ENCODE measurements at places on chromosomes 16 and 17.

GRCh38 chr16:19689342-19689741 lies 28.7 kb downstream of the KNOP1 start:
- no peak for DNase-seq

DNA sequence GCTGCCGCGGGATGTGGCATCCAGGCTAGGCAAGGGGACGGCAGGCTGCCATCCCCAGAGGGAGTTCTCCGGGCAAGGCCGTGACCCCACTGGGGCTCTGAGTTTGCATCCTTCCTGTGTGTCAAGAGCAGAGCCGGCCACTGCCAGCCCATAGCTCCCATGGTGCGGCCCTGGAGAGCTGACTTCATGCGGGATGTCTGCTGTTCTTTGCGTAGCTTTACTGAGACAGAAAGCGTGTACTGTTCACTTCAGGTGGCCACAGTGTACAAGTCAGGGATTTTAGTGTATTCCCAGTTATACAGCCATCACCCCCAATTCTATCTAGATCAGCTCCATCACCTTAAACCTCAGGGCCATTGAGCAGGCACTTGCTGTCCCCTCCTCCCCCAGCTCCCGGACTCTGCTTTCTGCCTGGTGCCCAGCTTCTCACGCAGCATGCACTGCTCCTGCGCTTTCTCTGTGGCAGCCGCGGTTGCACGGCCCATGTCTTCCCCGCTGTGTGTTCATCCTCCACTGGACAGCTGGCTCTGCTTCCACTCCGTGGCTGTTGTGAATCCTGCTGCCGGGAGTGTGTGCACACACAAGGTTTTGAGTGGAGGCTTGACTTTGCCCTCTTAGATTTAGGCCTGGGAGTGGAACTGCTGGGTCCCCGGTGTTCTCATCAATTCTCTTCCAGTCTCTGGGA lies 71.2 kb downstream of the KLHDC4 start:
- no peak for DNase-seq

GRCh38 chr16:7161891-7162290 lies 170.8 kb upstream of the RBFOX1 start:
- no peak for DNase-seq

- no peak for DNase-seq
Measured at GRCh38 chr16:8678068-8678927, 3.9 kb downstream of the ABAT start.

DNA sequence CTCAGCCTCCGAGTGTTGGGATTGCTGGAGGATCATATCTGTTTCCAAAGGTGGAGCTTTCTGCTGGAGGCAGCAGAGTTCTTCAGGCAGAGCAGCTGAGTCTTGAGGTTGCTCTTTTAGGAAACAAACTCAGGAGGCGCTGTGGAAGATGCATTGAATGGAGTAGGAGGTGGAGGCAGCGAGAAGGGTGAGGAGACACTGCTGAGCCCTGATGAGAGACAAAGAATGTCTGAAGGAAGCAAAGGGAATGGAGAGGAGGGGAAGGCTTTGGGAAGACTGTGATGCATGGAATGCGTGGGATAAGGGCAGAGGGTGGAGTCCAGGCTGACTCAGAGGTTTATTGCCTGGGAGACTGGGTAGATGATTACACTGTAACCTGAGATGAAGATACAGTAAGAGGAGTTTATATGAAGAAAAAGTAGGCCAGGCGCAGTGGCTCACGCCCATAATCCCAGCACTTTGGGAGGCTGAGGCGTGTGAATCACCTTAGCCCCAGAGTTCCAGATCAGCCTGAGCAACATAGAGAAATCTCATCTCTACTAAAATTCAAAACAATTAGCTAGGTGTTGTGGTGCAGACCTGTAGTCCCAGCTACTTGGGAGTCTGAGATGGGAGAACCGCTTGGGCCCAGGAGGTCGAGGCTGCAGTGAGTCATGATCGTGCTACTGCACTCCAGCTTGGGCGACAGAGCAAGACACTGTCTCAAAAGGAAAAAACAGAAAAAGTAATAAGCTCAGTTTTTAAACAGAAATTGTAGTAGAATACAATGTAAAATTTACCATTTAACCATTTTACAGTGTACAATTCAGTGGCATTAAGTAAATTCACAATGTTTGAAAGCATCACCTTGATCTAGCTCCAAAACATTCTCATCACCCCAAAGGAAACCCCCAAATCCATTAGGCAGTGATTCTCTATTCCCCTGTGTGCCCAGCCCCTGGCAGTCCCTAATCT lies 17.8 kb upstream of the TMEM219 start:
- DNase-seq, result peak; percentile 57

- no peak for DNase-seq
Measured at GRCh38 chr16:21226749-21227148, 6.8 kb upstream of the ANKS4B start.

DNA sequence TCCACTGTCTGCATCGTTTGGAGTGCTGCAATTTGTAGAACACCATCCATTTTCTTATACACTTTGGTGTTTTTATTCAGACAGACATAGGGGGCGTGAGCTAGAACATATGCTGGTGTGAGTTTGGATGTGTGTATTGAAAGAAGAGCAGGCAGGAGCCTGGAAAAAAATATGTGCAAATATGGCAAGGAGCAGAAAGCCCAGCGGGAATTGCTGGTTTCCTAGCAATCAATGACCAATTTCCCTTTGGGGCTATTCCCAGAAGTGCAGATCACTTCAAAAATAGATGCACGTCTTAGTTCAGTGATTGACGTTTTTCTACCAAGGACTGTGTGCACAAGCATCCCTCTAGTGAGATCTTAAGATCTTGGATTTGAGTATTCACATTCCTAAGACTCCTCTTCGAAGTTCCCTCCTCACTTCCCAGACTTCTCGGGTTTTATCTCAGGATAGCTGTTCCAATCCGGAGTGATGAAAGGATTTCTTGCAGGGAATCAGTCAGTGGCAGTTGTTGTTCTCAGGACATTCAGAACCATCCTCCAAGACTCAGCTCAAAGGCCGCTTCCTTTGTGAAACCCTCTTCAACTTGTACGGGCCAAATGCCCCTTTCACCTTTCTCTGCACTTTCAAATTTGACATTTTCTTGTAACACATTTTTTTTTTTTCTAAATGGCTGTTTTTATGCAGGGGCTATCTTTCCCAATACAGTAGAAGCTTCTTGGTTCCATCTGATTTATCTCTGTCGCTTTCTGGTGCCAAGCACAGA lies 268.7 kb upstream of the ASIC2 start:
- no peak for DNase-seq

DNA sequence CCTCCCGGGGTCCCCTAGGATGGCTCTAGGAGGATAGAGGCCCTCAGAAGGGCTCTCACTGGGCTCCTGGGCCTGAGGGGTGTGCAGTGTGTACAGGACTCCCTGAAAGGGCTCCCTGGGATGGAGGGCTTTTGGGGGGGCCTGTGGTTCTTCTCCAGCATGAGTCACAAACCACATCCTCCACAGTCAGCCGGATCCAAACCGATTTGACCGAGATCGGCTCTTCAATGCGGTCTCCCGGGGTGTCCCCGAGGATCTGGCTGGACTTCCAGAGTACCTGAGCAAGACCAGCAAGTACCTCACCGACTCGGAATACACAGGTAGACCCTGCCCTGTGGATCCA lies 4.5 kb downstream of the TRPV2 start:
- no peak for DNase-seq

DNA sequence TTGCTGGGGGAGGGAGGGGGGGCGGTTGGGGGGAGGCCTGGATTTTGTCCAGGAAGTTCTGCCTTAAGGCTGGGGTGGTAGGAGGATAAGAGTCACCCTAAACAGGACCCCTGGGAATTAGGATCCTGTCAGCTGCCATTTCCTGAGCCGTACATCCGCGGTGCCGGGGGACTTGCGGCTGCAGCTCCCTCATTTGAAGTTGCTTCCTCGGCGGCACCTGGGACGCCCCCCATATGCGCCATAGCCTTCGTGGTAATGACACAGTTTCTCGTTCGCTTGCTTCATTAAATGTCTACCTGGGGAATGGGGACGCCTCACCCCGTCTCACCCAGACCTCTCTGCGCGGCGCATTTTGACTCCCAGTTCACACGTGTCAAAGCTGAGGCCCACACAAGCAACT lies 55.1 kb upstream of the PABPN1L start:
- DNase-seq, result no peak

- no peak for DNase-seq
Measured at GRCh38 chr16:84758627-84759026, 58.8 kb downstream of the USP10 start.

DNA sequence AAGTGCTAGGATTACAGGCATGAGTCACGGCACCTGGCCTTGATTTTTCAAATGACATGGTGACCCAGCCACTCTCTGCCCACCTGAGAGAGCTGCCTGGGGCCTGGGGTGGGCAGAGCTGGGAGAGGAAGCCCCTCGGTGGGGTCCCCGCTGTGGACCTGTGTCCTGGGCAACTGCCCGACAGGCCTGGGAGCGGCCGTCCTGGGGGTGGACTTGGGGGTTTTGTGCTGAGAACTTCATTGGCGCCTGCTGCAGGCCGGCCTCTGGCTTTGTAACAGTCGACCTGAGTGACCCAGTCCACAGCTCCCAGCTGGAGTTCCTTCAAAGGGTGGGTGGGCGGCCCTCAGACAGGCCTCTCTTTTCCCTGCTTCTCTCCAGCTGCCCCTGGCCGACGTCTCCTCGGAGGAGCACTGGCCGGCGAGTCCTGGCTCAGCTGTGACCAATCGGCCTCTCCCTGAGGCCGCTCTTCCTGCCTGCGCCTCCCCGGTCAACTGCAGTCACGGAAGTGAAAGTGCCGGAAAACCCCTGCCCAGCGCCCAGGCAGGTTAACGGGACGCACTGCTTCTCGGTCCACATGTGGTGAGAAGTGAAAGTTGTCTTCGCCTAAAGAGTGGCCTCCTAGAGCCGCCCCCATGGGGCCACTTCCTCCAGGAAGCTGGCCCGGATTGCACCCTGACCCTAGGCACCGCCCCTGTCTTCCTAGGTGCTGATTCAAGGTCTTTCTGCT lies 5.5 kb downstream of the CBFA2T3 start:
- DNase-seq, result no peak

DNA sequence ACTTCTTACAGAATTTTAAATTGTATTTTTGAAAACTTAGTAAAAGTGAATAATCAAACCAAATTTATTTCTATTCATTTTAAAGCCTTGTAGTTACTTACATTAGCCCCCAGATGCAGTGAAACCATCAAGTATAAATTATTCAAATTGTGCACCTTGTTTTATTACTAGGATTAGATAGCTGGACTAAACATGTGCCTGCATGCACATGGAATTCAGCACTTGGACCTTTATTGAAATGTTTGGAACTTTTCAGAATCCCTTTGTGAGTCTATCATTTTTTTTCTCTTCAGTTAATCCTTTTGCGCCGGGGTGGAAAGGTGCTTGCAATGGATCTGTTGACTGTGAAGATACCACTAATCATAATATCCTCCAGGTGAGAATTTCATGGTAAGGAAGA lies 4.7 kb downstream of the ZPBP2 start:
- peak; percentile 10 for DNase-seq

GRCh38 chr16:86039606-86040005 lies 140.6 kb downstream of the IRF8 start:
- no peak for DNase-seq

- peak; percentile 15 for DNase-seq
Measured at GRCh38 chr17:42118545-42118944, 2.6 kb downstream of the KAT2A start.

DNA sequence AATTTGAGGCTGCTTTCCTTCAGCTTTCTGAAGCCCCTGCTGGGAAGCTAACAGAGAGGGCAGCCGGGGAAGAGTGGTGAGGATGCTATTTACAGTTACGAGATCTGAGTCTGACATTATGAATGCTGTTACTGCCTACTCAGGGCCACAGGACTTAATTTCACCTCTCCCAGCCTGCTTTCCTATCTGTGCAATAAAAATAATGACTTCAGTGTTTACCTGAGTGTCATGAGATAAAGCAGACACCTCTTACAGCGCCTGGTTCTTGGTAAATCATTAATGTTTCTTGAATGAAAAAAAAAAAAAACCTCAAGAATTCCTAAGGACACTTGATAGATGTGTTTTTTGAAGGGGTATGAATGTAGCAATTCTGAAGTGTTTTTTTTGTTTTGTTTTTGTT lies 24.2 kb upstream of the CPHXL start:
- no peak for DNase-seq

DNA sequence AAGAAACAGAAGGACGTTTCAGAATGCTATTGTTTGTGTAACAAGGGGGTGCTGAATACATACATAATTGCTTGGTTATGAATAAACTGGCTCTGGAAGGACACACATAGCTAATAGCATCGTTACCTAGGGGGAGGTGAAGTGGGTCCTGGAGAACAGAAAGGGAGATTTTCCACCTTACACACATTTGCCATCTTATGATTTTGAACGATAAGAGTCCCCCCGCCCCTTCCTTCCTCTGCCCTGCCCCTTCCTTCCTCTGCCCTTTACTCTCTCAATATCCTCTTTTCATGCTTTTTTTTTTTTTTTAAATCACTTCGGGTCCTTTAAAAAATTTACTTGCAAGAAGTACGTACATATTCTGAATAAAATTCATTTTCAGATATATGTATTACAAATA lies 902 bp upstream of the DHRS7B start:
- DNase-seq, result no peak

DNA sequence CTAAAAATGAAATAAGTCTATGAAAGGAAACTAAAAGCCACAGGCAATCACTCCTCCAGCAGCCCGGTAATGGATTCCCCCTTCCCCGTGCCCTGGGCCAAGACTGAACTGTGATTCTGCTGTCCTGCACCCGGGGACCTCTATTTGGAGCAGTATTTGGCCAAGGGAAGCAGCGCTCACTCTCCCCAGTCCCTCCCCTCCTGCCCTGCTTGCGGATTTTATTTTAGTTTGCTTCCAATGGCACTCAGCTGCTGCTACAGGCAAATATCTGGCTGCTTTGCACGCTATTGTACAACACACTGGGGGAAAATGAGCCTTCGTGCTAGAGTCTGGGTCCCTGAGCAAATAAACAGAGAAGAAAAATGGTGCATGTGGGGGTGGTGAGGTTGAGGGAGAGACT lies 975.7 kb upstream of the RBFOX1 start:
- no peak for DNase-seq

DNA sequence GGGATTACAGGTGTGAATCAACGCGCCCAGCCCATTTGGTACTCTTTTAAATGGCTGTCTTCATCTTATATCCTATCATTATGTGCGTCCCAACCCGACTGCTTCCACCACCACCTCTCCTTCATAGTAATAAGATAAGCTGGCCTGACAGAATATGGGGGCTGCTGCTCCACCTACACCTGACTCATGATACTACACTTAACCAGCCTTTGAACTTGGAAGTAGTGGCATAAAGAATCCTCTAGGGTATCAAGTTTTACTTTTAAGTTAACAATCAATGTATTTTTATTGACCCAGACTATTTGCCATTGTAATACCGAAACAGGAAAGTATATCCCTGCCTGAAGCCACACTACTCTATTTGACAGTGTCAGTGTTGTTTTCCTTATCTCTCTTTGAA lies 18.8 kb downstream of the PDZD9 start:
- no peak for DNase-seq

- no peak for DNase-seq
Measured at GRCh38 chr17:63381101-63381729, 64.9 kb downstream of the CYB561 start.

DNA sequence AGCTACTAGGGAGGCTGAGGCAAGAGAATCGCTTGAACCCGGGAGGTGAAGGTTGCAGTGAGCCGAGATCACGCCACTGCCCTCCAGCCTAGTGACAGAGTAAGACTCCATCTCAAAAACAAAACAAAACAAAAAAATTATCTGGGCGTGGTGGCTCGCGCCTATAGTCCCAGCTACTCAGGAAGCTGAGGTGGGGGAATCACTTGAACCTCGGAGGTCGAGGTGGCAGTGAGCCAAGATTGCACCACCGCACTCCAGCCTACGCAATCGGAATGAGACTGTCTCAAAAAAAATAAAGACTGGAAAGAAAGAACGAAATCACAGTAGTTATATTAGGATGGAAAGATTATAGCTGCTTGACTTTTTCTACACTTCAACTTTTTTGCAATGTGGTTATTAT lies 18.9 kb downstream of the COG1 start:
- DNase-seq, result no peak

All from NCI-H524 (cell line).